ENCODE measurements at places on chromosomes 2 and 18.
A peak's percentile ranks its signal among the peaks of the same experiment; 100 is the strongest.

GRCh38 chr2:11784747-11785610 lies 38.5 kb downstream of the LPIN1 start:
- peak; percentile 69 for DNase-seq

GRCh38 chr2:31258351-31258750 lies 24.4 kb downstream of the EHD3 start:
- DNase-seq = no peak

- no peak for DNase-seq
Measured at GRCh38 chr18:25896178-25896780, 194.1 kb downstream of the SS18 start.

DNA sequence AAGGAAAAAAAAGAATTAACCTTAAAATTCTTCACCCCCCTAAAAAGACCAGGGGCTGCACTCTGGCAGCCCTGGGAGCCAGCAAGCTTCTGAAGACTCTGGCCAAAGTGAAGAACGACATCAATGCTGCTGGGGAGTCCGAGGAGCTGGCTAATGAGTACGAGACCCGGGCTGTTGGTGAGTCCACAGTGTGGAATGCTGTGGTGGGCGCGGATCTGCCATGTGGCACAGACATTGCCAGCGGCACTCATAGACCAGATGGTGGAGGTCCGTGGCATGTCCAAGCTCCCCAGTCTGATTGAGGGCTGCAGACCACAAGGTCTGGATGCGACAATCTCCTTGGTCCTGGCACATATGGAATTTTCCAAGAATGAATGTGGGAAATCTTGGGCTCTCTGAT lies 47.4 kb downstream of the TRPM8 start:
- DNase-seq = no peak

DNA sequence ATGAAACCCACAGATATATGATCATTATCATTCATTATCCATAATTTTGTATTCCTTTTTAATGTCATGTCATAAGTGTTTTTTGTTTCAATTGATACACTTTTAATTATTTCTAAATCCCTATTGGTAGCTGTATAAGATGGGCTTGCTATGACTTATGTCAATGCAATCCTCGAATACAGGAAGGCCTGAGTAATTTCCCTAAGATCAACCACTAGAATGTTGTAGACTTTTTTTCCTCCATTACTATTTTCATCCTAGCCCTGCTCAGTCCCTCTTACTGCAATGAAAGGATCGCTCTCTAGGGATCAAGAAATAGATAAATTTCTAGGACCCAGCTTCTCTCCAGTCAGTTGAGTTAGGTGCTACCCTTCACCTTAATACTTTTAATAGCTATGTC lies 186.3 kb downstream of the KCNE4 start:
- DNase-seq = no peak

GRCh38 chr2:65647249-65647842 lies 214.9 kb upstream of the SPRED2 start:
- DNase-seq = no peak

GRCh38 chr2:65424391-65424790 lies 8.0 kb downstream of the SPRED2 start:
- no peak for DNase-seq

DNA sequence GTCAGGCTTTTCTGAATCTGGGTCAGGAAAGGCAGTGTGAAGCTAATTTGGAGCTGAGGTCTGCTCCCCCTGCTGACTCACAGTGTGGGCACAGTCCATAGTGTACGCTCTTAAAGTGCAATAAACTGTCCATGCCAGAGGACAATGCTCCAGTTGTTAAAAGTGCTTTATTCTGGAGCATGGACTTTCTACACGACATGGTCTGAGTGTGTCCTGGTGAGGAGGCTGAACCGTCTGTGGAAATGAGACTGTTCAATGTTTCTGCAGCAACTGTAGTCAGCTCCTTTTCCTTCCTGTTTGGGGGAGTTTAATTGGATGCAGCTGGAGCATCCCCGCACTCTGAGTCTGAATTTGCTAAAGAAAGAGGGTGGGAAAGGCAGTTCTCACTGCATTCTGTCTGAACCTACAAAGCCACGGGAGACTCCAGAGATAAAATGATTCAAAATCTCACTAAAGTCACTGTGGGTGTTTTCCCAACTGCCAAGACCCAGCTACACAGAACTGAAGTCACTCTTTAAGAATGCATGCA lies 110.2 kb upstream of the TRIB2 start:
- DNase-seq = no peak

GRCh38 chr2:14967729-14968128 lies 335.2 kb downstream of the LRATD1 start:
- no peak for DNase-seq

GRCh38 chr18:9726175-9726574 lies 18.1 kb downstream of the RAB31 start:
- no peak for DNase-seq

DNA sequence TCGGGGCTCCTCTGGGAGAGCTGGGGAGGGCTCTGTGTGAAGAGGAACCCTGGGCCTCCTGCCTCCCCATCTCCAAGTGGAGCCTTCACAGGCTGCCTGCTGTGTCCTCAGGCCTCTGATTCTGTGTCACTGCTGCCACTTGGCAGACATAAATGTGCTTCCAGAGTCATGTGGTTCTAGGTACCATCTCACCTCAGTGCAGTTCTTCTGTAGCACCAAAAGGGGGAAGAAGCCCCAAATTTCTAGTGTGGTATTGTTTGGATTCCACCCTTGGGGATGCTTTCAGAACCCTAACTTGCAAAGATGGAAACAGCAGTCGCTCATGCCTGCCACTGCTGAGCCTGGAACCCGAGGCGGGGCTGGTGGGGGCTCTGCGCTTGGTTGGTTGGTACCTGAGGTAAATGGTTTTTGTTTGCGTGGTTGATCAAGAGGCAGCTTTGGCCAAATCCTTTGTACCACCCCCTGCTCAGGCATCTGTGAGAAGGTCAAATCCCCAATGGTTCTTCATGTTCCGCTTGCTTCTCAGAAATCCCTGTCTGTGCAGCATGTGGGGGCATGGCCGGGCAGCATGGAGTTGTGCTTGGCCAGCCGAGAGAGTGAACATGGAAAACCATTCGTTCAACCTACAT lies 27.5 kb downstream of the COA5 start:
- DNase-seq = no peak

Measured in left ventricle myocardium superior (tissue), 1 donor.